Activated T-helper 1 cell treated with anti-CD3 and anti-CD28 coated beads, Interleukin-2, amount 50 U/mL, for 16 hours (primary cell): ENCODE measurements at places on chromosomes 7 and 10.

DNA sequence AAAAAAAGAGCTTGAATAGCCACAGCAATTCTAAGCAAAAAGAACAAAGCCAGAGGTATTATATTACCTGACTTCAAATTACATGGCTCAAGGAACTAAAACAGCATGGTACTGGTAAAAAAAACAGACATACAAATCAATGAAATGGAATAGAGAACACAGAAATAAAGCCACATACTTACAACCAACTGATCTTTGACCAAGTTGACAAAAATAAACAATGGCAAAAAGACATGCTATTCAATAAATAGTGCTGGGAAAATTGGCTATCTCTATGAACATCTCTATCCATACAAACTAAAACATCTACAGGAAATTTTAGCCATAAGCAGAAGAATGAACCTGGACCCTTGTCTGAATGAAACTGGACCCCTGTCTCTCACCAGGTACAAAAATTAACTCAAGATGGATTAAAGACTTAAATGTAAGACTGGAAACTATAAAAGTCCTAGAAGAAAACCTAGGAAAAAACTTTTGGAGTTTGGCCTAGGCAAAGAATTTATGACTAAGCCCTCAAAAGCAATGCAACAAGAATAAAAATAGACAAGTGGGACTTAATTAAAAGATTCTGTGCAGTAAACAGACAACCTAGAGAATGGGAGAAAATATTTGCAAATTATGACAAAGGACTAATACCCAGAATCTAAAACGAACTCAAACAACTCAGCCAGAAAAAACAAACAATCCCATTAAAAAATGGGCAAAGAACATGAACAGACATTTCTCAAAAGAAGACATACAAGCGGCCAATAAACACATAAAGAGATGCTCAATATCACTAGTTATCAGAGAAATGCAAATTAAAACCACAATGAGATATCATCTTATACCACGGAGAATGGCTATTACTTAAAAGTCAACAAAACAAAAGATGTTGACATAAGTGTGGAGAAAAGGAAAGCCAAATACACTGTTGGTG lies 72.8 kb upstream of the DDC start:
- DNase-seq: no peak

- no peak for DNase-seq
These were observed 29.6 kb downstream of the IDE start for GRCh38 chr10:92544296-92544695.

DNA sequence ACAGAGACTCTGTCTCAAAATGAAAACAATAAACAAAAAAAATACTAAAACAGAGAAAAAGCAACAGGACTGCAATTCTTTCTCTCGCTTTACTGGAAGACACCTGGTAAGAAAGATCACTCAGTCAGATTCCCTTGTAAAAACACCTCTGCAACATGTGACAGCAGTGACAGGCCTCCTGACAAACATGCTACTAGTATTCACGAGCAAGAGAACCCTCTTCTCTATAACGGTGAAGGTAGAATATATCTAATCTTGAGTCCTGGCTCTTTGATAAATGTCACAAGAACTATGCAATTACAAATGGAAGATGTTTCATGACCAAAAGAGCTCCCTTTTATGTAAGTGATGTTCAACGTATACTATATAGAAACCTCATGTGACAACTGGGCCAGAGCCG lies 986.7 kb upstream of the LRRN3 start:
- no peak for DNase-seq

GRCh38 chr10:43210556-43210955 lies 56.3 kb downstream of the RASGEF1A start:
- DNase-seq: no peak

- no peak for DNase-seq
These were observed 48.5 kb upstream of the SHTN1 start for GRCh38 chr10:117053482-117053881.

DNA sequence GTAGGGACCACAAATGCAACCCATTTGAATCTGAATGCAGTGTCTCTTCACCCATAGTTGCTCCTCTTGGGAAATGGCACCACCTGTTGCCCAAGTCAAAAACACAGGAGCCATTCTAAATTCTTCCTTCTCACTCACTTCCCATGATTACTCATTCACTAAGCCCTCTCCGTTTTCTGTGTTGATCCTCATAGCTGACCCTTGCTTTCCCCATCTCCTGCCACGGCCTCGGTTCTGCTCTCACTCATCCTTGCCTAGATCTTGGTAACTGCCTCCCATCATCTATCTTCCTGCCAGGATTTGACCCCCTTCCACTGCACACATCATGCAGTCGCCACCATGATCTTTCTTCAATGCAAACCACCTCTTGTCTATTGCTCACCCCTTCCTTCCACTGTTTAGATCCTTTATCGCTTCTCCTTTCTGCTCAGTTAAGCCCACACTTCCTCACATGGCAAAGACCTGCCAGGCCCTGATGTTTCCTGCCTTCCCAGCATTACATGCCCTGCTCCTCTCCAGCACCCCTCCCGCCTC lies 19.0 kb upstream of the CPN1 start:
- DNase-seq: no peak

GRCh38 chr7:28631995-28632394 lies 219.7 kb downstream of the CREB5 start:
- DNase-seq: no peak

DNA sequence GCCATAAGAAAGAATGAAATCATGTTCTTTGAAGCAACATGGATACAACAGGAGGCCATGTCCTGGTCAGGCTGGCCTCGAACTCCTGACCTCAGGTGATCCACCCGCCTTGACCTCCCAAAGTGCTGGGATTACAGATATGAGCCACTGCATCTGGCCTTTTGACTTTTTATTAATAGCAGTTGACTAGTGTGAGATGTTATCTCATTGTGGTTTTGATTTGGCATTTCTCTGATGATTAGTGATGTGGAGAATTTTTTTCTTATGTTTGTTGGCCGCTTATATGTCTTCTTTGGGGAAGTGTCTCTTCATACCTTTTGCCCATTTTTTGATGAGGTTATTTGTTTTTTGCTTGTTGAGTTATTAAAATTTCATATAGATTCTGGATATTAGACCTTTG lies 400.9 kb downstream of the SUGCT start:
- no peak for DNase-seq

- DNase-seq: no peak
These were observed 19.2 kb downstream of the ITPRIP start for GRCh38 chr10:104318810-104319741.

DNA sequence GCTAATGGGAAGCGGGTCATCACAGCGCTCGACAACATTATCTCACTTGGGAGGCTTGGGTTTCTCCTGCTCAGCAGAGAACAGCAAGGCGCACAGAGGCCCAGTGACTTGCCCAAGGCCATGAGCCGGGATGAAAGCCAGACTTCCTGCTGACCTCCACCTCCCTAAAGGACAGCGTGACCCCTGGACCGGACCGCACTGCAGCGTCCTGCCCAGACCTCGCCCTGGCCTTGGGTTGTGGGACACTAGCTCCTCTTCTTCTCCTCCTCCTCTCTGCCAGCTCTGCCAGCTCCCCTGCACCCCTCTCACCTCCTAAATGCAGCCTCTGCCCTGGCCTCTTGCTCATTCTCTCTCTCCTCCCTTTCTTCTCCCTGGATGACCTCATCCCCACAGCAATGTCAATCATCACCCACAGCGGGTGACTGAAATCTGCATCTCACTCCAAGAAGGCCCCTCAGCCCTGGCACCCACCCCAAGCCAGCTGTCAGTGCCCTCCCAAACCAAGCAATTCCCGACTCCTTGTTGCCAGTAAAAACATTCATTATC lies 19.4 kb downstream of the SPOCK2 start:
- no peak for DNase-seq

DNA sequence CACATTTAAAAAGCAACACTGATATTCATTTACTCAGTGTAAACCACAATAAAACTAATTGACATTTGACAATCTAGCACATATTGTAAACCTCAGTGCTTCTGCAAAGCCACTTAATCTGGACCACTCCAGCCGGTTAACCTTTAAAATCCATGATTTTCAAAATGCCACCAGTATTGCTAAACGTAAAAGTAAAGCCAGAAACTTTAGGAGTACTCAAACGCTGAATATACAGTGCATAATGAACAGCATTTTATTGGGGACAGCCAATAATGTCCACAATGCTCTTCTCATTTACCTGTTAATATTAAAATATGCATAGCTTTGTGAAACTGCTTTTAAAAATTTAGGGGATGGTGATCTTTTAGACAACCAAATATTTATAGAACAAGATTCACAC lies 10.8 kb downstream of the HNRNPA2B1 start:
- DNase-seq: no peak

- no peak for DNase-seq
These were observed 22.6 kb upstream of the SLF2 start for GRCh38 chr10:100890141-100890672.

- DNase-seq: no peak
These were observed 510.9 kb downstream of the RPS24 start for GRCh38 chr10:78544423-78545090.

DNA sequence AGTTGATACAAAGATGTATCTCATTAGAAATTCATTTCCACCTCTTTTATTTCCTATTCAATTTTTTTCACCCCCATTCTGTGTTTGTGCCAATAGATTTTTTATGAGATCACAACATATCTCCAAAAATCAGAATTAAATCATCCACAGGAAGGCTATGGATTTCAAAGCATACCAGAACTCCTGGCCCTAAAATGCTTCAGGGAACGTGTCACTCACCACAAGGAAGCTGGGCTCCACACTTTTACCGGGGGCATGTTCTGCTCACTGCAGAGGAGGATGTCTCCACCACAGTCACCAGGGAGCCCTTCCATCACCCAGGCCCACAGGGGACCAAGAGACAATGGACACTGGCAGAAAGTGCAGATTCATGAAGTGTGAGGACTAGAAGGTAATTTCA lies 456.8 kb downstream of the KCNMA1 start:
- DNase-seq: no peak

DNA sequence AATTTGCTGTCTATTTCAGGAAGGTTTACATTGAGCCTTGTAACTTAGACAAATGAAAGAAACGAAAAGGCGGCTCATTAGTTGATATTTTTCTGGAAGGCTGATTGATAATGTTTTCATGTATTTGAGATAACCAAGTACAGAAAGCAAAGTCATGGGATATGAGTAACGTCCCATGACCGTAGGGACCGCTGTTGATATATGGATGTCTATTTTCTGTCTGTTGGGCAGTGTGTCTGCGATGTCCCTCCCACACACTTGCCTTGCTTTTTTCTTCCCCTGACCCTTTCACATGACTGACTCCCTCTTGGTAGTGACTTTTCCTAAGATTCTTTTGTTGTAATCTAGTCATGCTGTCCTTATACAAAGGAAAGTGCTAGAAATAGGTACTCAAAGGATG lies 57.0 kb upstream of the GPR158 start:
- no peak for DNase-seq

DNA sequence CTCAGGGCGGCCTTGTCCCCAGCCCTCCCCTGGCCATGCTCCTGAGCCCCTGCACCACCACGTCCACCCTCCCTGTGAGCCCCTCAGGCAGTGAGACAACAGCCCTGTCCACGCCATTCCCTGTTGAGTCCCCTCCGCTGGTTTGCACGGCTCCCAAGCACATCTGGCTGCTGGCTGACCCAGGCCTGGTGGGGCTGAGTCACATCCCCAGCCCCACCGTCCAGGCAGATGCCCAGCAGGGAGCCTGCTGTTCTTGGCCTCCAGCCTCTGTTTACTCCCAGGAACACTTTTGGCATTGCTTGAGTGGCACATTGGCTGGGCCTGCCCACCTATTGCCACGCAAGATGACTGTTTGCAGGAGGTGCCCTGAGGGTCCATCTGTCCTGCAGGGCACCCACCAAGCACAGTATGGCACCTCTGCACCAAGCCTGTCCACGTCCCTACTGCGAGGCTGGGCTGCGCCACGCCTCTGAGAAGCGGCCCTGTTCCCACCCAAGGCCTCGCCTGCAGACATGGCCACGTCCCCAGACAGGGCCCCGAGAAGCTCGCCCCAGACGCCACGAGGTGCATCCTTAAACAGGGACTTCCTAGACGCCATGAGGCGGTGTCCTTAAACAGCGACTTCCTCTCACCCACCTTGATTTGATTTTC lies 48.4 kb upstream of the INPP5A start:
- DNase-seq: no peak

GRCh38 chr10:114593816-114594468 lies 64.1 kb downstream of the ABLIM1 start:
- no peak for DNase-seq

DNA sequence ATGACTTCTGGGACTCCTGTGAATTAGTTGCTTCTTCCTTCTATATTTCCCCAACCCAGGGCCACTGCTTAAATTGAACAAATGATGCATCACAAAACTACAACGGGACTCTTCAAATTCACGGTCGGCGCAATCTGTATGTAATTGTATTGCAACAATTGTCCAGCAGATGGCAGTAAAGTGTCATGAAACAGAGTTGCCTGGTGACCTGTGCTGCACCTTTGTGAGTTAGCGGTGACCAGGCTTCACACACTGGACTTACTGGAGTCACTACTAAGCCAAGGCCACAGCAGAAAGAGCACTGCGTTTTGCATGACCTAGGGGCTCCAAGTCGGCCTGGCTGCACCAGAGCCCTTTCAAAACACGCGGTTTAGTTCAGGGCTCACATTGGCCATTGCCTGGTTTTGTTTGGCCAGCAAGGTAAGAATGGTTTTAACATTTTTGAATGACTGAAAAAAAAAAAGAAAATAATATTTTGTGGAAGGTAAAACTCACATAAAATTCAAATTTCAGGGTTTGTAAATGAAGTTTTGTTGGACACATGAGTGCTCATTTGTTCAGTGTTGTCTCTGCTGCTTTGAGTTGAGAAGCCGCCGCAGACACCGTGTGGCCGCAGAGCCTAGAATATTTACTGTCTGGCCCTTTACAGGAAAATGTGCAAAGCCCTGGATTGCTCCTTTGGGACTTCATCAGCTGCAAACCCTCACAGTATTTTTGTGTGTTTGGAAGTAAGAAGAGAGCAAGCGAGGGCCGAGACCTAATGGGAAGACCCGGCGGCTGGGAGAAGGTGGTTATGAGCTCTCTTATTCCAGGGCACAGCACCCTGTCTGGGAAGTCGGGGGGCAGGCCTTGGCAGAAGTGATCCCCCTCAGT lies 23.2 kb upstream of the ZNF32 start:
- no peak for DNase-seq

GRCh38 chr7:138864667-138865066 lies 66.7 kb upstream of the ATP6V0A4 start:
- no peak for DNase-seq

DNA sequence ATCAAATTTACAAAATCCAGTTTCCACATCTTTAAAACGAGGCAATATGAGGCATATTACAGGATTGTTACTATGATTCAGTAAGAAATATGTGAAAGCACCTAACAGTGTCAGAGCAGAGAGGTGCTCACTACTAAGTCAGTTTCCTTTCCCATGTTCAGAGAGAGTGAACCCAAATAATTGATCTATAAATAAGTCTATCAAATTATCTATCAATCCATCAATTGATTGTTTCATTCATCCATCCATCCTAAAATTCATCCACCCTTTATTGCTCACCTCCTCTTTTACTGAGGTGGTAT lies 340.8 kb downstream of the SUGCT start:
- DNase-seq: no peak
